ENCODE measurements at places on chromosomes 4 and X. TPM values are rescaled to one million over a fixed set of nuclear protein-coding genes. Genes with fewer than 3 reads are reported as not detected.
A peak's percentile ranks its signal among the peaks of the same experiment; 100 is the strongest.

DNA sequence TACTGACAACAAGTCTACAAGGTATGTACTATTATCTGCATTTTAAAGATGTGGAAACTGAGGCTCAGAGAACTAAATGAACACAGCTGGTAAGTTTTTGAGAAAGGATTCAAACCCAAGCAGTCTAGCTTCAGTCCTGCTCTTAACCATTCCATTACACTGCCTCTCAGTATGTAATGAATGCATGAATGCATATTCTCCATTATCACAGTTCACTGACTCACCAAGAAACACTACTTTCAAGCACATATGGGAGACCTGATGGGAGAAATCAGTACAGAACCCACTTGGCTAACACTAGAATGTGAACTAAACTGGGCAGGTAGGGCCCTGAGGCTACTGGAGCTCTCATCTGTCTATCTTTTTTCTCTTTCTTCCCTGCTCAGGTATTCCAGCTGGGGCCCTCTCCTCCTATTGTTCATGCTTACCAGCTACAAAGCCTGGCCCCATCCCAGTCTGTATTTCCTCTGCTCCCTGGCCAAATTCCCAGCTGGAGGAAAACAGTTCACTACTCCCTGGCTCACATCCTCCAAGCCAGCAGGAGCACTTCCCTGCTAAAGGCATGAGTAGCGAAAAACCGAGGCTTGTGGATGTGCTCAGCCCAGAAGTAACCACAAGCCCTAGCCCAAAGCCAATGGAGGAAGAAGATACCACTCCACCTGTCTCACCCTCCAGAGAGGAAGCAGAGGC, 178.2 kb upstream of the ARHGEF9 start:
- DNase-seq: no peak

The SOWAHD gene
- 0.28 TPM for total RNA-seq

The ADH1A gene
- total RNA-seq: not detected

- DNase-seq: peak; percentile 31
Measured at GRCh38 chrX:31038575-31039326, 33.1 kb downstream of the FTHL17 start.

The CXorf66 gene
- not detected for total RNA-seq

The MAP7D3 gene
- total RNA-seq: 21.7 TPM

DNA sequence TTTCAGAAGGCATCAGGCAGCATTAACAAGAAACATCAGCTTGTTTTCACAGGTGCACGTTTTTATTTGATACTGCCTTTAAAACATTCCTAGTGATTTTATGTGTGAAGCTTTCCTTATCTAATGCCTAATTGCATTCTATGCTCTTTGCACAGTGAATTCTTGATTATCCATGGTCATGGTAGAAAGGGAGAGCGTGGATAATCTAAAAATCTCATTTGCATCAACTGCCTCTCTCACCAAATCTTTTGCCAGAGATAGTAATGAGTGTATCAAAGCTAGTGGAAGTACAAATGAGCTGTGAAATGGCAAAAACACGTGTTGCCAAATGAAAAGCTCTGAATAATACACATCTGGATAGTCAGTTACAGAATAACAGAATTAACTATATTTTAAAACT, 170.5 kb downstream of the NAA11 start:
- DNase-seq: no peak

DNA sequence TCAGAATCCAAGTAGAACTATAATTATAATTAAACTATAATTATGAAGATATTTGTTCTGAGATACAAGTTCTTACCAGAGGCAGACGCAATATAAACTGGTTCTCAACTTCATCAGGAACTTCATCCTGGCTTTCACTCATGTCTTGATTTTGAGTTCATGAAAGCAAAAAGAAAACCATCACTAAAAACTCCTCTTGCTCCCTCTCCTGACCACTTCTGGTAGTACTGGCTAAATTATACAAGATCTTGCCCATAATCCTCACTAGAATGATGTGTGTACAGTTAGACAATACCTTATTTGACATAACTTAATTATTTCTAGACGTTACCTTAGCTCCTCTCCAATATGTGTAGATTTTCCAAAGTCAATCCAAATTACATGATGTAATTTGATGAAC, 3.7 kb downstream of the TAF7L start:
- DNase-seq: peak; percentile 52

The SSX3 gene
- not detected for total RNA-seq

DNA sequence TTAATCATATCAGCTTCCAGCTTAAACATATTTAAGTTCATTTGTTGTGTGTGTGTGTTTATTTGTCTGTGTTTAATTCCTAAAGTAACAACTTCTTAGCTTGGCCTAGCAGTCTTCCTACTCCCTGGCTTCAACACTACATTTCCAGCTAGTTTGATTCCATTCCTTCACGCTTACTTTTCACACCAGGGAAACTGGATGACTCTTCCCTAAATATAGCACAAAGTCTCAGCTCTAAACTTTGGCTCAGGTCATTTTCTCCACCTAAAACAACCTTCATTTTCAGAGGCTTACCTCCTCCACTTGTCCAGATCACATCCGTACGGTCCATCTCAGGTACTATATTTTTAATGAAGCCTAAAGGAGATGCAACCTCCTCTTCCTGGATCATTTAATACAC, 94.4 kb downstream of the KCTD8 start:
- no peak for DNase-seq

GRCh38 chr4:41373221-41373620, 116.5 kb downstream of the UCHL1 start:
- DNase-seq: no peak

- no peak for DNase-seq
Measured at GRCh38 chrX:42536286-42536685, 241.7 kb downstream of the PPP1R2C start.

The TEX13B gene
- not detected for total RNA-seq

The P2RY8 gene
- total RNA-seq: not detected

DNA sequence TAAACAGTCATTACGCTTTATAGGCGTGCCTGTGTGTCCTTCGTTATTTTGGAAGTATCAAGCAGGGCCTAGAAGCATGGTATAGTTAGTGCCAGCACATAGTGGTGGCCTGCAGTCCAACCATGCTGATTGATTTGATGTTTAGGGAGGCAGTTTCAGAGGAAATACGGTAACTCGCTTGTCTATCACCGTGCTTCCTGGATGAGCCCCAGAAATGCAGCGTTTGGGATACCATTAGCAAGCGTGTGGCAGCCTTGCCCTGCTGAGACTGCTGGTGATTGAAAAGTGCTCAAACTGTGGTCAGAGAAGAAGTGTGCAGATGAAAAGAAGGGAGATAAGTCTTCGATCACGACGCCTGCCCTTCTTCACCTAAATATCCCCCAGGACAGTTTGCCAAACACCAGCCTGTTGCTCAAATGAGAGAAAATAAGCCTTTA, 158.4 kb downstream of the CHIC2 start:
- peak; percentile 78 for DNase-seq

The TMSB15A gene
- total RNA-seq: 32.8 TPM

GRCh38 chr4:13980317-13981310, 353.1 kb upstream of the BOD1L1 start:
- DNase-seq: peak; percentile 96

- DNase-seq: no peak
Measured at GRCh38 chr4:124955476-124955875, 242.9 kb upstream of the ANKRD50 start.

GRCh38 chrX:18354369-18355223, at the start of gene SCML2:
Gene SCML2 (minus strand): TSS chrX:18354688. CDS start chrX:18334071, 20,617 bp downstream.
- DNase-seq: peak; percentile 21

The IL3RA gene
- not detected for total RNA-seq

The CACNA1F gene
- not detected for total RNA-seq

GRCh38 chr4:99043346-99043745, 45.2 kb downstream of the ADH5 start:
- DNase-seq: no peak

GRCh38 chrX:107626916-107627315, 1.4 kb upstream of the PRPS1 start:
- no peak for DNase-seq

DNA sequence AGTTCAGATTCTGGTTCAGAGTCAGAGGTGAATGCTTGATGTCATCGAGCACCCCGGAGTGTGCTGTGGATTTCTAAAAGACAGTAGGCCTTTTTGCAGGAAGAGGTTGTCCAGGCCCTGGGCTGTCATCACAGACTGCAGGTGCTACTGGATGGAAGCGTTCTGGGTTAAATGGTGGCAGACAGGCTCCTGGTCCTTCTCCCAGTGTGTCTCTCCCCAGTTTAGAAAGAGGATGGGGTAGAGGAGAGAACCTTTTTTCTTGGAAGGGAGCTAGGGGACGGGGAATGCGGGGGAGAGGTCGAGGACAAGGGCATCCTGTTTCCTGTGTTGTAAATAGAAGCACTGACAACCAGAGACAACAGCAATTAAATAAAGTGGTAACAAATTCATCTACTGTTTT, 102.3 kb upstream of the NUDT6 start:
- DNase-seq: no peak

The ZAR1 gene
- total RNA-seq: not detected

- no peak for DNase-seq
Measured at GRCh38 chrX:107729558-107730297, 45.9 kb downstream of the TSC22D3 start.

- DNase-seq: peak; percentile 5
Measured at GRCh38 chrX:154967603-154968002, 54.9 kb downstream of the F8 start.

DNA sequence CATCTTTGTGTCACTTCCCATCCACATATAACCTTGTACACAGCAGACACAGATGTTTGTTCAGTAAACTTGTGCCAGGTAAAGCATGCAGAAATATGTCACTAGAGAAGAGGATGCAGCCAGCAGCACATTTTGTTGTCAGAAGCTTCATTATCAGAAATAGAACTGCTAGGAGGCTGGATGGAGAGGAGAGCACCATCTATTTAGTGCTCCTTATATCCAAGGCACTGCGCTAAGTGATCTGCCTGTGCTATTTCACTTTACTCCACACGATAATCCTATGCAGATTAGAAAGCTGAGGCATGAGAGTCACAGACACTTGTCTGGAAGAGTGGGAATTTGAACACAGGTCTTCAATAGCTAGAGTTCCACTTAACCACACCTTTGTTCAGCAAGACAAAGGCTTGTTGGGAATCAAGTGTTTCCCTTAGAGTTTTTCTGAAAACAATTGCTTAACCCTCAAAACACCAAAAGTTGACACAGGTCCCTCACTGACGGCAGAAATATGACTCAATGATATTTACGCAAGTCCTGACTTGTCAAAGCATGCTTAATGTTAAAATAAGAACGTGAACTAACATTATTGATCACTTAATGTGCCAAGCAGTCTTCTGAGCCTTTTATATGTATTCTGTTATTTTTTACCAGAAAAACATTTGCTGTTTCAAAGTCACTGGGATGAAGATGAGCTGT, 1.2 kb upstream of the QDPR start:
- DNase-seq: no peak

The CCNQ gene
- 27.6 TPM for total RNA-seq

The BEX1 gene
- total RNA-seq: 0.18 TPM

The SPANXD gene
- not detected for total RNA-seq

The PAGE5 gene
- not detected for total RNA-seq

DNA sequence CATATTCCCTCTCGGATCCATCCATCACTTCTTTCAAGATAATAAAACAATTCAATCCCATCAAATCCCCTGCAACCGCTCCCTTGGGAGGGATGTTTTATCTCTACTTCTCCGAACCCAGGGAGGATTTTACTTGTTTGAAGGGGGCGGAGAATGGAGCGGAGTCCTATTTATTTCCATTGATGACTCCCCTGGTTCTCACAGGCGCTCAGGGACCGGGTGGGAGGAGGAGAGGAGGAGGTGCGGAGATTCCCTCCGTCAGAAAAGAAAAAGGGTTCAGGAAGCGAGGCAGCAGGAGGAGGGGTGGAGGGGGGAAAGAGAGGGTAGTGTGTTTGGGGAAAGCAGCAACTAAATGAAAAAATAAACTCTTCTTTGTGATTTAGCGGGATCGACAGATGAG, 2.1 kb downstream of the NDNF start:
- DNase-seq: no peak

GRCh38 chr4:159205466-159205865, 102.6 kb downstream of the RAPGEF2 start:
- no peak for DNase-seq

- no peak for DNase-seq
Measured at GRCh38 chrX:3407781-3408180, 61.3 kb upstream of the MXRA5 start.

The ZNF827 gene
- 6.7 TPM for total RNA-seq

- no peak for DNase-seq
Measured at GRCh38 chr4:20403290-20403689, 151.6 kb downstream of the SLIT2 start.

- DNase-seq: no peak
Measured at GRCh38 chrX:136496186-136496763, 1.1 kb upstream of the HTATSF1 start.

The PPEF2 gene
- not detected for total RNA-seq

GRCh38 chr4:180932370-180933001, 1310.7 kb upstream of the TENM3 start:
- DNase-seq: peak; percentile 46

GRCh38 chr4:100314057-100314456, 123.8 kb upstream of the DDIT4L start:
- DNase-seq: no peak

GRCh38 chr4:7649741-7650531, 215.2 kb upstream of the PSAPL1 start:
- peak; percentile 95 for DNase-seq

- DNase-seq: no peak
Measured at GRCh38 chrX:65532016-65532415, 2.6 kb downstream of the LAS1L start.

DNA sequence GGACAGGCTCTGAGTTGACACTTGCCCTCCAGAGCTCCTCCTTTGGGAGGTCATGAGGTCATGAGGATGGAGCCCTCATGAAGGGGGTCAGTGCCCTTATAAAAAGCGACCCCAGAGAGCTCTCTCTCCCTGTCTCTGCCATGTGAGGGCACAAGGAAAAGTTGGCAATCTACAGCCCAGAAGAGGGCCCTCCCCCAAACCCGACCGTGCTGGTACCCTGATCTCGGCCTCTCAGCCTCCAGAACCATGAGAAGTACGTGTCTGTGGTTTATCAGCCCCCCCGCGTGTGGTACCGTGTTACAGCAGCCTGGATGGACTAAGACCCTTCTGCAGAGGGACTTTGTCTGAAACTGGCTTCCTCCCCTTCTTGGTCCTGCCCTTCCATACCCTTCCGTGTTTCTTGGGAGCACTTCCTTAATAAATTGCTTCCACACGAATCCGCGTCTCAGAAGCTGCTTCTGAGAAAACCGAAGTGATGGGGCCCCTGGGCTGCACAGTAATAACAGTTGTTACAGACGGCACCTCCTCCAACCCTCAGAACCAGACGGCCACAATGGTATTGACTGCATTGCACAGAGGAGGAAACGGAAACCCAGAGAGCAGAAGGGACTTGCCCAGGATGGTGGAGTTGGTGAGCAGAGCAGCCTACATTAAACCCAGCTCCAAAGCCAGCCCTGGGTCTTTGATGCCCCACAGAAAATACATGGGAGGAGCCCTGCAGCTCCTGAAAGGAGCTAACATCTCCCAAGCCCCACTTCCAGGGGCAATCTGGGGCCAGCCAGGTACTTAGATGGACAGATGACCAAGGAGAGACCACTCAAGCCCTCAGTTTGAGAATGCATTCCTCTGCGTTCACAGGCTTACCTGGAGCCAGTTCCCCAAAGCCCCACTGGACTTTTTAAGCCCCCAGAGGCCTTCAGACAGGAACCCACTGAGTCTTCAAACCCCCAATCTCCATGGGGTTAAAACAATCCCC, 242.7 kb downstream of the BCOR start:
- DNase-seq: no peak

GRCh38 chr4:66639361-66639760, 905.9 kb downstream of the CENPC start:
- no peak for DNase-seq
